ENCODE measurements at places on chromosomes 1 and 21. TPM values are rescaled to one million over a fixed set of nuclear protein-coding genes. Genes with fewer than 3 reads are reported as not detected.

Gene TSPAN2
- total RNA-seq, result 2.8 TPM

Gene C1orf116
- total RNA-seq, result 0.09 TPM

Gene OLFML3
- total RNA-seq, result 349 TPM

Gene AIM2
- not detected for total RNA-seq

- DNase-seq, result no peak
Measured at GRCh38 chr1:188170411-188170810, 1341.7 kb downstream of the PLA2G4A start.

- DNase-seq, result no peak
Measured at GRCh38 chr21:16797966-16798365, 714.9 kb upstream of the CXADR start.

DNA sequence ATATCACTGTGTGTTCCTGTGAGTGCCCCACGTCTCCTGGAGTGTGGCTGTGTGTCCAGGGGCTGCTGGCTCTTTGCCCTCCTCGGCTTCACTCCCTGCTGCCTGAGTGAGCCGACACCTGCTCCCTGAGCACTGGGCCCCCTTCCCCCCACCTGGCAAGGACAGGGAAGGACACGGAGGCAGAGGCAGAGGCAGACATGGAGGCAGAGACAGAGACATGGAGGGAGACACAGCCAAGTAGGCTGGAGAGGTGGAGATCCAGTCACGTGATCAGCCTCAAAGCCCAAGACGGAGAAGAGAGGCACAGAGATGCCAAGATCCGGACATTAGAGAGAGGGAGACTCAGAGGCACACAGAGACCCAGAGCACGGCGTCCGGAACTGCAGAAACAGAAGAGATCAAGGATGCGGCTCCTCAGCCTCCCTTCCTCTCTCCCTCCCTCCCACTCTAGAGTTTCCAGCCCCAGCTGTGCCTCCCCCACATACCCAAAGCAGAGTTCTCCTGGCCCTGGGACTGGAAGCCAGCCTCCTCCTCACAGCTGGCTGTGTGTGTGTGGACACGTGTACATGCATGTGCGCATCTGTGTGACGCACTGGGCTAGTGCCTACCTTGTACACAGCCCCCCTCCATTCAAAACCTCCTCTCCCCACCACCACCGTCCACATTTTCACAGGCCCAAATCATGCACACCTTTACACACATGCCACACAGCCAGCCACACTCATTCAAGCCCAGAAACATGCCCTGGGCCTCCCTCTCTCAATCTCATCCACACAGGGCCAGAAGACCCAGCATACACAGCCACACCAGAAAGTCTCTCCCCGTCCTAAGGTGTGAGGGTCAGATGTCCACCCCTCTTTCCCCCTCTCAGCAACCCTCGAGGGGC, 39.1 kb upstream of the WASF2 start:
- DNase-seq, result no peak
